ENCODE measurements at places on chromosomes 7 and 10.

- DNase-seq: no peak
These were observed 118.9 kb downstream of the NEBL start for GRCh38 chr10:20778008-20778757.

DNA sequence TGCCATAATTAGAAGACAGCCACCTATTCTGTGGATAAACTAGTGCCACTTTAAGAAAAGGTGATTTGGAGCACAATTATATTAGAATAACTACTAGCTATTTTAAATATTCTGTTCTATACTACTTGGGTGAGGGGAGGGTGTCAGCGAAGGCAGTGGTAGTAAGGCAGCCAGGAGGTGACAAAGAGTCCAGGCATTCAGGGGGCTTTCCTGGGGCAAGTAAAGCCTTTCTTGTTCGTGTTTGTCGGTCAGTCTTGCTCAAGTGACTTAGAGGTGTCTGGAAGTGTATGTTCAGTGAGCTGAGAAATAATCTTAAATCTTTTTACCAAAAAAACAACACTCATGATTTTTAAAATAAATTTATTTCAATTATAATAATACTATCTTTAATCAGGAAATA lies 34.4 kb downstream of the ADD3 start:
- DNase-seq: no peak

- no peak for DNase-seq
These were observed 59.4 kb downstream of the MAD1L1 start for GRCh38 chr7:2173189-2173827.

GRCh38 chr10:92849234-92849525 lies 860 bp downstream of the EXOC6 start:
- no peak for DNase-seq

GRCh38 chr7:12237007-12237406 lies 25.9 kb downstream of the TMEM106B start:
- no peak for DNase-seq

DNA sequence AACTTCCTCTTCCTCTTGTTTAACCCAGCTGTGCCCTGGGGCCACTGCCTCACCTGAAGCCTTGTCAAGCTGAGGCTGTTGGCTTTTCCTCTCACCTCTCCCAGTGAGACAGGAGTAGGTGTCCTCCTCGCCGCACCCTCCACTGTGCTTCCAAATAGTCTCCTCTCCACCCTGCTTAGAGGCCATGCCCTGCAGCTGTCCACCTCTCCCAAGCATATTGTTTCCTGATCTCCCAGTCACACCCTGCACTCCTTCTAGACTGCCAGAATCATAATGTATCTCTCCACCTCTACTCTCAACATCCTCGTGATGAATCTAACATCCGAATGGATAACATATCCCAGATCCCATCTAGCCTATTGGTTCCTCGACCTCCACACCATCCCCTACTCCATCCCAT lies 196.3 kb upstream of the GHITM start:
- no peak for DNase-seq

GRCh38 chr10:37865957-37866803 lies 8.8 kb upstream of the ZNF248 start:
- no peak for DNase-seq

DNA sequence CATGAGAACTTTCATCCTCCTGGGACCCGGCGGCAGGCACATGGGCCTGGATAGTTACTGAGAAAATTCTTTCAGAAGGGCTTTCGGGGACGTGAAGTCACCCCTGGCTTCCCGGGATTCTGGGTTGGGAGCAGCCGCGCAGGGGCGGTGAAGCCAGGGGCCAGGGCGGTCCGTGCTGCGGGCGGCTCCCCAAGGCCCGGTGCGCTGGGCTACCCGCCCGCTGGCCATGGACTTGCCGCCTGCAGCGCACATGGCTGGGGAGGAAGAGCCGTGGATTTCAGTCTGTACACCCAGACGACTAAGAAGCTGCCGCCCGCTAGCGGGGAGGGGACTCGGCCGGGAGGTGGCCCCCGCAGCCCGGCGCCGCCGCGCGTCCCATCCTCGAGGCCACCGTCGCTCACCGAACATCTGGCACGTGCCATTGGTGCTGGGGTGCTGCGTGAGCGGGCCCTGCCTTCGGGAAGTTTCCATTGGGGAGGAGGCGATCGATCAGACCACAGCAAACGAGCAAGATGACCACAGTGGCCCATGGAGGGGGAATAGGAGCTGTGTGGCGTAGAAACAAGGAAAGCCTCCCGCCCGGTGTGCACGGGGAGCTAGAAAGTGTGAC lies 64.5 kb downstream of the TMEM209 start:
- DNase-seq: no peak

DNA sequence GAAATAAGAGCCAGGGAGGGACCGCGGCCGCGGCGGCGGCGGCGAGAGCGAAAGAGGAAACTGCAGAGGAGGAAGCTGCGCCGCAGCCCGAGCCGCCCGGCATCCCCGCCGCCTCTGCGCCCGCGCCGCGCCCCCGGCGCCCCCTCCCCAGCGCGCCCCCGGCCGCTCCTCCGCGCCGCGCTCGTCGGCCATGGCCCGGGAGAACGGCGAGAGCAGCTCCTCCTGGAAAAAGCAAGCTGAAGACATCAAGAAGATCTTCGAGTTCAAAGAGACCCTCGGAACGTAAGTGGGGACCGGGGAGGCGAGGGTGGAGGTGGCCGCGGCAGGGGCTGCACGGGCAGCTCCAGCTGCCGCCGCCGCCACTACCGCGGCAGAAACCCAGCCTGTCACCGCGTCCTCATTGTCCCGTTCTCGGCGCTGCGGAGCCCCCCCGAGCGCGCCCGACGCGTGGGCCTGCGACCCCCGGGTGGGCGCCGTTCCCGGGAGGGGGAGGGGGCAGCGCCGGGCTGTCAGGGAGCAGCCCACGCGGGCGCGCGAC lies 351 bp downstream of the CAMK1D start:
- DNase-seq: no peak

- no peak for DNase-seq
These were observed 55.8 kb downstream of the CNOT4 start for GRCh38 chr7:135454060-135454459.

DNA sequence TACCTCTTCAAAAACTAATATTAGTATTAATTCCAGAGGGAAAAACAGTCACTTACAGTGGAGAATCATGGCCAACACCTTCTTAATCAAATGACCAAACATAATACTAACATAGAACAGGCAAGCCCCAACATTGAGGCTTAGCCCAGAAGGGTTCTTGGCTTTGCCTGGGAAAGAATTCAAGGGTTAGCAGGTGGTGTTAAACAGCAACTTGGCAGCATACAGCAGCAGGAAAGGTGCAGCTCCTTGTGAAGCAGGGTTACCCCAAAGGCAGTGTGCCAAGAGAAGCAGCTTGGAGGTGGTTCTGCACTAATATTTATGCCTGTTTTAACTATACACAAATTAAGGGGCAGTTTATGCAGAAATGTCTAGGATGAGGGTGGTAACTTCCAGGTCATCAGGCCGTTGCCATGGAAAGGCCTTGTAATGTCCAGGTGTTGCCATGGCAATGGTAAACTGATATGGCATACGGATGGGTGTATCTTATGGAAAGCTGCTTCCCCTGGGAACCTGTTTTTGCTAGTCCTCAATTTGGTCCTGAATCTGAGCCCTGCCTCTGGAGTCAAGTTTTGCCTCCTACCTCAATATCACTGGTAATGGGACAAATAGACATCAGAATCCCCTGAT lies 27.2 kb upstream of the BEND7 start:
- DNase-seq: no peak

DNA sequence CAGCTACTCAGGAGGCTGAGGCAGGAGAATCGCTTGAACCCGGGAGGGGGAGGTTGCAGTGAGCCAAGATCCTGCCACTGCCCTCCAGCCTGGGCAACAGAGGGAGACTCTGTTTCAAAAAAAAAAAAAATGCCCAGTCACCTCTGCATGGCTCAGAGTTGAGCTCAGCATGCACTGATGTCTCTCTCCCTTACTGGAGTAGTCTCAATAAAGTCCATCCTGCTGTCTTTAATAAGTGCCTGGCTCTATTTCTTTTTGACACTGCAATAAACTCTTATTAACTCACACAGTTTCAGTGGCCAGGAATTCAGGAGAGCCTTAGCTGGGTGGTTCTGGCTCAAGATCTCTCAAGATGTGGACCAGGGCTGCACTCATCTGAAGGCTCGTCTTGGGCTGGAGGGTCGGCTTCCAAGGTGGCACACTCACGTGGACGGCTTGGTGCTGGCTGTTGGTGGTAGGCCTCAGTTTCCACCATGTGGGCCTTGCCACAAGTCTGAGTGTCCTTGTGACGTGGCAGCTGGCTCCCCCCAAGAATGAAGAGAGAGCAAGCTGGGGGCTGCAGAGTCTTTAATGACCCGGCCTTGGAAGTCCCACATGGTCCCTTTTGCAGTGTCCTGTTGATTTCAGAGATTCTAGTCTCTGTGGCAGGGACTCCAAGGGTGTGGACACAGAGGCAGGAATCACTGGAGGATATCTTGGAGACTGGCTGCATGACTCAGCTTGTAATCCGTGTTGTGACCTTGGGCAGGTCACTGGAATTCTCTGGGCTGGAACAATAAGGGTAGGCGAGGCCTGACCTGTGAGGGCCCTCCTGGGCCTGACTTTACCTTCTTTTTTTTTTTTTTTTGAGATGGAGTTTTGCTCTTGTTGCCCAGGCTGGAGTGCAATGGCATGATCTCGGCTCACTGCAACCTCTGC lies 85.9 kb upstream of the KMT2C start:
- no peak for DNase-seq

GRCh38 chr7:72313906-72314305 lies 98.2 kb downstream of the CALN1 start:
- DNase-seq: no peak

- DNase-seq: no peak
These were observed 3.9 kb upstream of the ATP6V0E2 start for GRCh38 chr7:149869867-149870266.

- DNase-seq: peak; percentile 24
These were observed 43.8 kb downstream of the ADAMTS14 start for GRCh38 chr10:70715853-70716795.

DNA sequence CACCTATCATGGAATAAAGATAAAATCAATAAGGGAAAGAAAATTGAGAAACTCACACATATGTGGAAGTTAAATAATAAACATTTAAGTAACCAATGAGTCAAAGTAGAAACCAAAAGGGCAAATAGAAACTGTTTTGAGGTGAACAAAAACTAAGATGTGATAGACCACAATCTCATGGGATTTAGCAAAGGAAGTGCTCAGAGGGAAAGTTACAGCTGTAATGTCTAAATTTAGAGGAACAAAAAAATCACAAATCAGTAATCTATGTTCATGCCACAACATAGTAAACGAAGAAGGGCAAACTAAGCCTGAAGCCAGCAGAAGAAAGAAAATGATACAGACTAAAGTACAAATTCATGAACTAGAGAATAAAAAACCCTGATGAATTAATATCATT lies 16.3 kb downstream of the CYP3A4 start:
- DNase-seq: no peak

- DNase-seq: no peak
These were observed 19.7 kb upstream of the MSRB2 start for GRCh38 chr10:23075672-23076071.

GRCh38 chr10:26777686-26778085 lies 80.2 kb downstream of the PDSS1 start:
- DNase-seq: no peak

GRCh38 chr7:3455806-3456595 lies 154.9 kb downstream of the SDK1 start:
- no peak for DNase-seq

DNA sequence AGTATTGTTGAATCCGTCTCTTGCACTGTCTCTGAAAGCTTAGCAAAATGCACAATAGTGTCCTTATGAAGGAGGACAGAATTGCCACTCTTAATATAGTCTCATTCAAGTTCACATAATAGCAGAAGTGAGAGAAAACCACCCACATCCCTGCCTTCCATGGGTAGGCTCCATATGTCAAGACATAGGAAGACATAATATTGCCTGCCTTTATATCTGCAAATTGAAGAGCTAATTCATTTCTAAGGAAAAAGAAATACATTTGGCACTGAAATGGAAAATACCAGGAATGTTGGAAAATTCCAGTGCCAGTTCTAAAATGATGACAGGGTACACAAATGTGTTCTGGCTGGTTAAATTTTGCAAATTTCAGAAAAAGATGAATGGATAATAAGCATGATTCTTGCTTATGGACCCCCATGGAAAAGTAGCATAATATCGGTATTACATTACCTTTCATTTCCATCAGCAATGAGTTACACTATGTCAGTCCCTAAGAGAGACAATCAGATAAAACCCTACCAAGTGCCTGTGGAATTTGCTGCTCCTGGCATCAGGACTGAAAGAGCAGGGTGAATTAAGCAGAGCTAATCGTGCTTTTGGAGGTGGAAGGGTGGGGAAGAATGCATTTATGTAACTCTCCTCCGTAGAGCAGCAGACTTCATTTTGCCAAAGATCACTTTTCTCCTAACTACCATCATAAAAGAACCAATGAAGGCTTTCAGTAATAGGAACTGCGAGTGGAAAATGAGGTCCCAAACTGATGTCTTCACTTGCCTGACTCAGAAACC lies 312.6 kb downstream of the FGFR2 start:
- DNase-seq: no peak

GRCh38 chr7:103632005-103632639 lies 186.1 kb upstream of the SLC26A5 start:
- DNase-seq: no peak

DNA sequence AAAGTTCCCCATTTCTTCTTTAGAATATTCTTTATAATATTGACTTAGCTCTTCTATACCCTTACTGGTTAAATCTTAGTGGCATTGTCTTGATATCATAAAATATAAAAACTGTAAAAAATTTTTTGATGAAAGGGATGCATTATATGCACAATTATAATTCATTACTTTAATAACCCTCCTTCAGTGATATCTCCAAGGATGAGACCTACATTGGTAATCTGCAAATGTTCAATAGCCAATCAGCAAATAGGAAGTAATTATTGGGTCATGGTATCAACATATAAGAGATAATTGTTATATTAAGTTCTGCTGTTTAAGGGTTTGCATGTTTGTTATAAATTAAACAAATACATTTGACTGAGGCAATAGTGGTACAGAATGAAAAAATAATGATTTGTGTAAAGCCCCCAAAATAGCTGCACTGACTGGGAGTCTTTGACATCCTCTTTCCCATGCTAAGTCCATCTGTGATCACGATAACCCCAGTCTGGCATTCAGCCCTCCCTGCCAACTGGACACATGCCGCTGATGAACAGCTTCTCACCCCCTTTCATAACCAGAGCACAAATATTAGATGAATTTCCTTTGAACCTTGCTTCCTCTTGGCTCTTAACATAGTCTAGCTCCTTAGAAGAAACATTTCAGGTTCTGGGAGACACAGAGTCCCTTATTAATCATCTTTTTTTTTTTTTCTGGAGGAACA lies 169.5 kb downstream of the CPED1 start:
- no peak for DNase-seq

All from NCI-H2107 (cell line).